ENCODE measurements at places on chromosomes 2 and 18.

- DNase-seq, result no peak
Measured at GRCh38 chr18:3727274-3727673, 277.3 kb downstream of the TGIF1 start.

- peak; percentile 19 for DNase-seq
Measured at GRCh38 chr2:112033600-112033999, 21.5 kb upstream of the TMEM87B start.

GRCh38 chr2:152520759-152521158 is 185.8 kb downstream of the FMNL2 start:
- no peak for DNase-seq

DNA sequence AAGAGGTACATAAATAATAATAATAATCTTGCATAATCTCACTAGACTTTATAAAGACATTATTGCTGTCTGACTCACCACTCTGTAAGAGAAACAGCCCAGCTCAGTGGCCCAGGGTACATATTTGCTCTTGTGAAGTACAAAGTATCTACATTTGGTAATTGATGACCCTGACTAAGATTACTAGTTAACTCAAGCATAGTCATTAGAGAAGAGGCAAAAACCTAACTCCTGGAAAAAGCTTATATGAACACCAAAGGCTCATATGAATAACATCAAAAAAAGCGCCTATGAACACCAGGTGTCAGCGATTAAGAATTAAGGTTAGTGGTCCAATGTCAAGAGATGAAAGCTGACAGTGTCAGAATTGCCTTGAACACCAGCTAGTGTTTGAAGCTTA is 38.4 kb downstream of the RAD51AP2 start:
- no peak for DNase-seq

DNA sequence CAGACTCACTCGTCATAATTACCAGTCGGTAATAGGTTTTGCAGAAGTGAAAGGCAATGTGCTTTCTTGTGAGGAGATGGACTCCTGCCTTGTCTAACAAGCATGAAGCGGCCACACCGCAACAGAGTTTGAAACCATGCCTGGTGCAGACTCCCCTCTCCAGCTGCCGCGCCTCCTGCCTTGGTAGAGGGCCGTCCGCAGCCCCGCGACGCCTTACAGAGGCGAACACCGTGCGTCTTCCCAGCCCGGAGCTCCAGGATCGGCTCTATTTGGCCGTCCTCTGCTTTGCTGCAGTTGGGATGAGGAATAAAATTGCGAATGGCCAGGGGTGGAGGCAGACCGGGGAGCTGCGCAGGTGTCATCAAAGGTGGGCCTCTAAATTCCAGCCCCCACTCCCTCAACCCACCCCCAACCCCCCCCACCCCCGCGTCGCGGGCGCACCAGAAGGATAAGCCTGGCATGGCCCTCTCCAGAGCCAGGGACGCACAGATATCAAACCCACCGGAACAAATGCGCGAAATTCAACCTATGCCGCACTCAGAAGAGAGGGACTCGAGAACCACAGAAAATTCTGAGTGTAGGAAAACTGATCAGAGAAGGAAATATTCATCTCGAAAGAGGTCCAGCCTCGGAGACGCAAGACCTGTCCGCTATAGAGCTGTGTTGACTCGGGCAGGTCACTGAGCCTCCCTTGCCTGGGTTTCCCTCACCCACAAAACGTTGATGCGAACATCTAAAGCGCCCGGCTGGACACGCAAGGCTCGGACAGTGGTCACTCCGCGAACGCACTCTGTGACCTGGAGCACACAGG is 1.1 kb downstream of the TRABD2A start:
- no peak for DNase-seq

- DNase-seq, result no peak
Measured at GRCh38 chr18:5475267-5475666, 68.5 kb downstream of the EPB41L3 start.

- DNase-seq, result no peak
Measured at GRCh38 chr2:172740856-172741255, 5.2 kb downstream of the RAPGEF4 start.

- DNase-seq, result no peak
Measured at GRCh38 chr2:229880892-229881586, 40.8 kb downstream of the TRIP12 start.

DNA sequence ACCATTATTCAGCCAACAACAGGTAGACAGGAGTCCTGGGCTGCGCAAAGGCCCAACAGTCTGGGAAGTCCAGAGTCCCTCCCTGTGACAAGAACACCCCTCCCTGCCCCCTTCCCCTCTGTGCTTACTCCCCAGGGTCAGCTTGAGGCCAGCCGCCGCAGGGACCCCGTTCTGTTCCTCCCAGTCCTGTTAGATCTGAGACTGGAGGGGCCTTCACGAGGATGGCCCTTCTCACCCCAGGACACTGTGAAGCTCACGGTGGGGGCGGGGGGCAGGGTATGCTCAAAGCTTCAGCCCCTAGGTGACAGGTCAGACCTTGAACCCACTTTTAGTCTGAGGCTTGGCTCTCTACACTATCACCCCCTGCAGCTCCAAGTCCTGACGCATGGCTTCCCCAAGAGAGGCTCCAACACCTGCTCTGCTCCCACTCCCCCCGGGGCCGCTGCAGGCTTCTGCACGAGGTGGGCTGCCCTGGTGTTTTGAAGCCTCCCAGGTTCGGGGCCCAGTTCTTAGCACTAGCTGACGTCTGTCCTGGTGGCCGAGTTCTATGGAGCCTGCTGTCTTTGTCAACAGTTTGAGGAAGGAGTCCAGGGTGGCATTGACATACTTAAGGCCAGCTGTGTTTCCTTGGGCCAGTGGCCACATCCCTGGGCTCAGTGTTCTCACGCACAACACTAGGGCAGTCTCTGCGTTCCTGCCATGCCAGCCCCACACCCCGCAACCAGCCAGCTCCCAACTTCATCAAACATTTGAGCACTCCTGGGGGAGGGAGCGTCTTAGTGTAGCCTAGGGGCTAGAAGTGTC is 37.2 kb upstream of the HPCAL1 start:
- no peak for DNase-seq

GRCh38 chr2:73832930-73833329 is 4.2 kb downstream of the STAMBP start:
- no peak for DNase-seq

DNA sequence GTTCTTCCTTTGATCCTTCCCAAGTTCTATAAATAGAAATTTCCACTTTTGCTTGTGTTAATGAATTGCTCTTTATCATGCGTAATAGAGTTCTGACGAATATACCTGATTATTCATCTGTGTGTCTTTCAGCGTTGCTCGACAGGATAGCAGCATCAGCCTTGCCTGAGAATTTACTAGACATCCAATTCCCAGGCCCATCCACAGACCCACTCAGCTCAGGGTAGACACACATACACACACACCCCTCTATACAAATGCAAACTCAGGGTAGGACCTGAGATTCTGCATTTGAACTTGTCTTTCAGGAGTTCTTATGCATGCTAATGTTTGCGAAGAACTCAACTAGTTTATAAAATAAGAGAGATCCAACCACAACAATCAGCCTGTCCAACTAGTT is 343.4 kb upstream of the GYPC start:
- no peak for DNase-seq

All from NCI-H446 (cell line).